ENCODE measurements at places on chromosomes 6 and 20. TPM values are rescaled to one million over a fixed set of nuclear protein-coding genes. Genes with fewer than 3 reads are reported as not detected.

Gene BIRC7
- not detected for total RNA-seq

Gene RNF39
- total RNA-seq, result not detected

Gene SPATA25
- 0.49 TPM for total RNA-seq

Gene HLA-DMB
- total RNA-seq, result 1.0 TPM

Gene PRSS35
- total RNA-seq, result 0.16 TPM

Gene ZBP1
- total RNA-seq, result not detected

Gene VWA7
- total RNA-seq, result 0.38 TPM

Gene NXT1
- 22.5 TPM for total RNA-seq

Gene SLC22A2
- total RNA-seq, result not detected

Gene ELOVL2
- total RNA-seq, result not detected

Gene TBXT
- not detected for total RNA-seq

Gene MEP1A
- total RNA-seq, result not detected

Gene SDCBP2
- 6.0 TPM for total RNA-seq

Gene PRKN
- 0.16 TPM for total RNA-seq

Gene CD93
- 429 TPM for total RNA-seq

Gene PRPH2
- 0.49 TPM for total RNA-seq

Gene CTNNBL1
- 27.5 TPM for total RNA-seq

Gene MYB
- not detected for total RNA-seq

Gene WFDC2
- total RNA-seq, result not detected

Gene CRISP2
- total RNA-seq, result not detected

Gene OLIG3
- not detected for total RNA-seq

Gene RALGAPA2
- 36.4 TPM for total RNA-seq

Gene STMND1
- total RNA-seq, result not detected

Gene TGM6
- total RNA-seq, result not detected

Gene MLN
- not detected for total RNA-seq

Gene DEFB125
- total RNA-seq, result not detected

Gene TTK
- 12.1 TPM for total RNA-seq

Gene DCDC2
- total RNA-seq, result under 0.01 TPM

Gene FAM209B
- total RNA-seq, result not detected

Gene RHAG
- not detected for total RNA-seq

Gene PROKR2
- total RNA-seq, result not detected

Gene C20orf202
- total RNA-seq, result not detected

Data from bladder microvascular endothelial cell (primary cell).